Memory B cell (primary cell): ENCODE measurements at places on chromosomes 5 and 9.

DNA sequence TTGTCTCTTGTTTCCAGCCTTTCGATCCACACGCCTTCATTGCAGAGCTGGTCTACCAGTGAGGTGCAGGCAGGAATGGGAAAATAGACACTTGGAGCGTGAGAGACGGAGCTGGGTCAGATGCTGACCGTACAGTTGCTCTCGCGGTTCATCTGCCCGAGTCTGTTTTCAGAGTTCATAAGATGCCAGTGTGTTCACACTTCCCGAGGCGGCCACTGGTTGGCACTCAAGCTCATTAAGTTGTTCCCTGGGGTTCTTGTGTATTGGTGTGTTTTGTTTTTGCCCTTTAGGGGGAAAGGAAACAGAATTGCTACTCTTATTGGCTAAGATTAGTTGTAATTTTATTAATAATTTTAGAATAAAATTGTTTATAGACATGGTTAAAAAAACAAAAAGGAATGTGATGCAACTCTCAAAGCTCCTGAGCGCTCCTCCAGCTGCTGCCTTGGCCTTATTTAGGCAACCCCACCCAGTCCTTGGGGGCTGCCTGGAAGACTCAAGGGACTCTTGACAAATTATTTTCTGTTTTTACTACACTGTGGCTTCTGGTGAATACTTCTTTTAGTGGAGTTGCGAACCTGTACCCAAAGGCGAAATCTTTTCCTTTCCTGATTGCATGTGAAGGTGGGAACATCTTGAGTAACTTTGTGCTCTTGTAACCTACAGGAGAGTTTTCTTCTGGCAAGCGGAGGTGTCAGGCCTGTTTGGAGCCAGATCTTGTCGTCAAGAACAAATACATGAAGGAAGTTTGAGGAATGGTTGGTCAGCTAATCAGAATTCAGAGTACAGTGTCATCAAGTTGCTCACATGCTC, 146.1 kb downstream of the MAST4 start:
- H3K4me3 ChIP-seq: no peak overlapping the region
- H3K27ac ChIP-seq: no peak overlapping the region
- DNase-seq: no peak
- peaks cover 18% of the 10 kb centered on the region for H3K36me3 ChIP-seq

DNA sequence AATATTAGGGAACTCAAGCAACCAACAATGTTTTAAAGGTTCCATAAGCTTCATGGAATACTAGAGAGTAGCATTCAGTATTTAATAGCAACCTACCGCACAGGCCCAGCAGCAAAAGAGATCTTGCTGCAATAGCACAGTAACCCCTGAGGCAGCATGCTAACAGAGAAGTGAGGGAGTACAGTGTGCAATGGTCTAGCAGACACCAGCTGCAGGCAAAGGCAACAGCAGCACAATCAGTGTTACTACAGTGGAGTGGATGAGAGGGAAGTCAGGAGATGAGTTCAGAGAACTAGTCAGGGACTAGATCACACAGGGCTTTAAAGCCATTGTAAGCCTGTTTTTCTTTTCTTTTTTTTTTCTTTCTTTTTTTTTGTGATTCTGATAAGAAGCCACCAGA, 2.8 kb downstream of the TICAM2 start:
- peak; percentile 30 for DNase-seq
- no peaks in the 10 kb centered on the region for H3K27me3 ChIP-seq
- peaks cover 3% of the 10 kb centered on the region for H3K36me3 ChIP-seq
- H3K4me3 ChIP-seq: peak overlapping the region; percentile 60
- H3K4me1 ChIP-seq: peaks cover 39% of the 10 kb centered on the region
- peak overlapping the region; percentile 93 for H3K27ac ChIP-seq

- no peak for DNase-seq
- no peak overlapping the region for H3K27ac ChIP-seq
- peaks cover 1% of the 10 kb centered on the region for H3K4me1 ChIP-seq
Observed at GRCh38 chr5:146528236-146528635, 12.2 kb upstream of the GPR151 start.

DNA sequence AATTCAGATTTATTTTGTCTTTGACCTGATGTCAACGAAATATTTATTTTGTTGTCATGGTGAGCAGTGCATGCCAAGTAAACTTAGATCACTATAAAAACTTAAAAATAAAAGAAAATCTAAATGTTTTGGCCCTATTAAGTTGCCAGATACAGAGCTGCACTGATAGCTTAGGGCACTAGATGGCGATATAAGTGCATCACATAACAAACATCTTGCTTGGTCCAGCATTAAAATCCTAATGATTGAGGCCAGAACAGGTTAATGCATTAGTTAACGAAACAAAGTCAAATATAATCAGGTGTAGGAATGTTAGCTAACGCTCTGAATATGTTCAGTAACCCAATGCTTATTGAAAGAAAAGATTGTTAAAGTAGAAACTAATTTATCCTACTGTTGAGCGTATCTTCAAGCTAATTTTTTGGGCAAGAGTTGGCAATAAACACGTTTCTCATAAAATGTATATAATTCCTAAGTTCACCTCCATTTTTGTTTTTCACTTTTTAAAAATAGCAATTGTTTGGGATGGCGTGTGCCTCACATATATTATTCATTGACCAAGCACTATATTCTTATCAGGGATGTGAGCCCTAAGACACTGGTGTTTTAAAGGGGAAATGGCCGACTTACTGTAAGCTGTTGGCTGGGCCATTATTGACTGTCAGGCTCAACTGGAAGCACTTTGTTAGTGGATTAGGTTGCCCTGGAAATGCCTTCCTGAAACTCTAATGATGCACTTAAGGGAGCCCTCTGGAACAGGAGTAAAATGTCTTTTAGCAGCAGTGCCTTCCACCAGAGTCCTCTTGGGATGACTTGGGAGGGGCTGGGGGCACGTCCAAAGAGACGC, 33.3 kb downstream of the KCTD16 start:
- no peak overlapping the region for H3K27ac ChIP-seq
- H3K4me3 ChIP-seq: no peak overlapping the region
- H3K27me3 ChIP-seq: peaks cover 23% of the 10 kb centered on the region
- DNase-seq: no peak
- no peaks in the 10 kb centered on the region for H3K36me3 ChIP-seq

DNA sequence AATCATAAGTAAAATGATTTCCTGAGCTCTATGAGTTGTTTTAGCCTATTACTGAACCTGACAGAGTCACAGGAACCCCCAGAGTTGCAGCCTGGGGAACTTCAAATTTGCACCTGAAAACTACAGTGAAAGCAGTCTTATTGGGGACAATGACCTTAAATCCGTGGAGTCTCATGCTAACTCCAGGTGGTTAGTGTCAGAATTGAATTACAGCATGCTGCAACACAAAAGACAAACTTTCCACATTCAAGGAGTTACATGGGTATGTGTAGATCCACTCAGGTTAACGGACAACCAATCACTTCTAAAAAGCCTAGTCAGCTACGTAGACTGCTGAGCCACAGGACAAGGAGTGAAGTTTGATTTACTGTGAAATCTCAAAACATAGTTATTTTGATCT, 49.7 kb downstream of the PLPP1 start:
- peaks cover 8% of the 10 kb centered on the region for H3K36me3 ChIP-seq
- no peak overlapping the region for H3K4me3 ChIP-seq
- no peak overlapping the region for H3K27ac ChIP-seq
- no peaks in the 10 kb centered on the region for H3K4me1 ChIP-seq
- no peaks in the 10 kb centered on the region for H3K27me3 ChIP-seq
- no peak for DNase-seq

DNA sequence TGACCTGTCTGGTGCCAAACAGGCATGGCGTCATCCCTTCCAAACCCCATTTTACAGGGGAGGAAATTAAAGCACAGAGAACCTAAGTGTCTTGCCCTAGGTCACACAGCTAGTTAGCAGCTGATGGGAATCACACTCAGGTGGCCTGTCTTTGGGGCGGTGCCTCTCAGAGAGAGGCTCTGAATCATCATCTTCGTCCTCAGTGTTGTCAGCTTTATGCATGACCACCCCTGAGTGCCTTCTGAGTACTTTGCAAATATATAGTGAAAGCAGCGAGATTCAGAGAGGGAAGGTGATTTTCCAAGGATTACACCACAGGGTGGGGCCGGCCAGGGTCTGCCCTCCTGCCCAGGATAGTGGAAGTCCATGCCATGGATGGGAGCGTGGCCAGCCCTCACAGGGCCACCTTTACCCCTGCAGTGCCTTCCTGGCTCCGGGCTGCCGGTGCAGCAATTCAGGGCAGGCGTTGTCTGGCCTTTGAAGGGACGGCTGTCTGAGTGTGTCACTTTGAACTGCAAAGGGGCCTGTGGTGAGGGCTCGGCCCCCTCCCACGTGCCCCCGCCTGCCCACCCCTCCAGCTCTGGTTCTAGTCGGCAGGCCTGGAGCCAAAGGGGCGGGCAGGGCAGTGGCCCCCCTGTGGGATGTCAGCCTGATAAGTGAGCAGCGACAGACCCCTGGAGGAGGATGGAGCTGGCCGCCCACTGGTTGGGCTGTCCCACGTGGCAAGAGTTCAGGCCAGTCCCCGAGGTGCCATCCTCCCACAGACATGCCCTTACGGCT, 16.9 kb downstream of the LMX1B start:
- no peak overlapping the region for H3K27ac ChIP-seq
- H3K27me3 ChIP-seq: peaks cover 42% of the 10 kb centered on the region
- no peak for DNase-seq

DNA sequence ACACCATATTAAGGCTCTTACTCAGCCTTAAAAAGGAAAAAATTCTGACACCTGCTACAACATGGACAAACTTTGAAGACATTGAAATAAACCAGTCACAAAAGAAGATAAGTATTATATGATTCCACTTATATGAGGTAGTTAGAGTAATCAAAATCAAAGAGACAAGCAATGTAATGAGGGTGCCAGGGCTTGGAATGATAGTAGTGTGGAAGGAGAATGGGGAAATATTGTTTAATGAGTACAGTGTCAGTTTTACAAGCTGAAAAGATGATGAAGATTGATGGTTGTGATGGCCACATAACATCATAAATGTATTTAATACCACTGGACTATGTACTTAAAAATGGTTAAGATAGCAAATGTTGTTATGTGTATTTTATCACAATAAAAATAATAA, 485.7 kb downstream of the SPATA31D1 start:
- no peak overlapping the region for H3K4me3 ChIP-seq
- no peaks in the 10 kb centered on the region for H3K27me3 ChIP-seq
- no peak overlapping the region for H3K27ac ChIP-seq
- H3K36me3 ChIP-seq: no peaks in the 10 kb centered on the region
- DNase-seq: no peak

GRCh38 chr9:7042124-7042523, 284.4 kb downstream of the KDM4C start:
- DNase-seq: no peak
- H3K27ac ChIP-seq: no peak overlapping the region
- H3K4me3 ChIP-seq: no peak overlapping the region
- no peaks in the 10 kb centered on the region for H3K27me3 ChIP-seq
- H3K36me3 ChIP-seq: peaks cover 20% of the 10 kb centered on the region

GRCh38 chr5:65737842-65738241, 15.8 kb downstream of the NLN start:
- no peak for DNase-seq
- H3K4me3 ChIP-seq: no peak overlapping the region
- H3K4me1 ChIP-seq: peaks cover 5% of the 10 kb centered on the region
- no peak overlapping the region for H3K27ac ChIP-seq
- H3K27me3 ChIP-seq: no peaks in the 10 kb centered on the region
- no peaks in the 10 kb centered on the region for H3K36me3 ChIP-seq

- no peak for DNase-seq
- no peaks in the 10 kb centered on the region for H3K27me3 ChIP-seq
- H3K4me3 ChIP-seq: peak overlapping the region; percentile 6
- H3K36me3 ChIP-seq: peaks cover 2% of the 10 kb centered on the region
- H3K4me1 ChIP-seq: peaks cover 58% of the 10 kb centered on the region
- peak overlapping the region; percentile 95 for H3K27ac ChIP-seq
Observed at GRCh38 chr5:17222664-17223063, 5.2 kb downstream of the BASP1 start.

GRCh38 chr9:121038804-121039203, 11.3 kb downstream of the C5 start:
- DNase-seq: no peak
- no peak overlapping the region for H3K27ac ChIP-seq
- no peak overlapping the region for H3K4me3 ChIP-seq
- H3K27me3 ChIP-seq: no peaks in the 10 kb centered on the region
- peaks cover 15% of the 10 kb centered on the region for H3K36me3 ChIP-seq
- no peaks in the 10 kb centered on the region for H3K4me1 ChIP-seq

- H3K4me1 ChIP-seq: no peaks in the 10 kb centered on the region
- no peak overlapping the region for H3K27ac ChIP-seq
- no peaks in the 10 kb centered on the region for H3K36me3 ChIP-seq
- no peak overlapping the region for H3K4me3 ChIP-seq
- H3K27me3 ChIP-seq: no peaks in the 10 kb centered on the region
- DNase-seq: no peak
Observed at GRCh38 chr9:115781070-115781736, 372.4 kb upstream of the PAPPA start.

DNA sequence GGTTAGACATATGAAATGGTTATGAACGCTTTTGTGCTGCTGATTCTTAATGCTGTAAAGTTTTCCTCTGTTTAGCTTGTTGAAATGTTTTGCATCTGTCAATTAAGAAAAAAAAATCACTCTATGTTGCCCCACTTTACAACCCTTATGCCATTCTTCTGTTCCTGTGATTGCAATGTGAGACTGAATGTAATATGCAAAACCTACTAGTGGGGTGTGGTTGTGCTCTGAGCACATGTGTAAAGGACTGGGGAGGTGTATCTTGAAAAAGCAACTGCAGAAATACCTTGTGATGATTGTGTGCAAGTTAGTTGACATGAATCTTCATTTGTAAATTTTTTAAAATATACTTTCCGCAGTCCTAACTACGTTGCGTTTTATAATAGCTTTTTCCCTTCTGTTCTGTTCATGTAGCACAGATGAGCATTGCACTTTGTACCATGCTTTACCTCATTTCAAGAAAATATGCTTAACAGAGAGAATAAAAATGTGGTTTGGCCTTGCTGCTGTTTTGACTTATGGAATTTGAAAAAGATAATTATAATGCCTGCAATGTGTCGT, 357.0 kb upstream of the PIK3R1 start:
- no peaks in the 10 kb centered on the region for H3K36me3 ChIP-seq
- no peak for DNase-seq
- H3K27ac ChIP-seq: no peak overlapping the region
- no peaks in the 10 kb centered on the region for H3K27me3 ChIP-seq
- no peak overlapping the region for H3K4me3 ChIP-seq

DNA sequence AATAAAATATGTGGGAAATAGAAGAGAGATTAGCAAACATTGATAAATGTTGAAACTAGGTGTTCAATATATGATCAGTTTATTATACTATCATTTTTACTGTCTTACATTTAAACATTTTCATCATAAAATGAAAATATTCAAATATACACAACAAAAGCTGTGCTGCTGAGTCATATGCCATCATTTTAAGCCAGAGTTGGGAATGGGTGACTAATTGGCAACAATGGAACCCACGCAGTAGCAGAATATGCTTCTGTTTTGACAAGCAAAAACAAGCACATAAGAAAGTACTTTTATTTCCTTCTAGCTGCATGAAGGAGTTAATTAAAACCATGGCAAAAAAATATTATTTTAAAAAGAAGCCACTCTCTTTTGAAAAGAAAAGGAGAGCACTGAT, 340.0 kb upstream of the EDIL3 start:
- H3K27ac ChIP-seq: no peak overlapping the region
- no peak for DNase-seq
- H3K4me3 ChIP-seq: no peak overlapping the region
- no peaks in the 10 kb centered on the region for H3K27me3 ChIP-seq
- H3K36me3 ChIP-seq: no peaks in the 10 kb centered on the region
- H3K4me1 ChIP-seq: no peaks in the 10 kb centered on the region

GRCh38 chr9:126894052-126894603, 20.5 kb upstream of the RALGPS1 start:
- H3K36me3 ChIP-seq: peaks cover 2% of the 10 kb centered on the region
- no peak overlapping the region for H3K4me3 ChIP-seq
- no peaks in the 10 kb centered on the region for H3K4me1 ChIP-seq
- peak overlapping the region; percentile 33 for H3K27ac ChIP-seq
- DNase-seq: no peak
- H3K27me3 ChIP-seq: peaks cover 11% of the 10 kb centered on the region
